Hematopoietic multipotent progenitor cell treated with erythropoietin and hydrocortisone succinate and interleukin-3 and kit ligand, for 6 days (in vitro differentiated cells): ENCODE measurements at places on chromosomes 6 and 20.

GRCh38 chr6:166618866-166619761 is 7.9 kb downstream of the RPS6KA2 start:
- no peak for DNase-seq

GRCh38 chr6:79335133-79335674 is 100.7 kb upstream of the HMGN3 start:
- DNase-seq = no peak

GRCh38 chr20:31474097-31474436 is 860 bp downstream of the DEFB124 start:
- no peak for DNase-seq

GRCh38 chr6:81455641-81456040 is 296.8 kb downstream of the TENT5A start:
- DNase-seq = no peak

- no peak for DNase-seq
These were observed 59.4 kb downstream of the INSM1 start for GRCh38 chr20:20427227-20427864.

DNA sequence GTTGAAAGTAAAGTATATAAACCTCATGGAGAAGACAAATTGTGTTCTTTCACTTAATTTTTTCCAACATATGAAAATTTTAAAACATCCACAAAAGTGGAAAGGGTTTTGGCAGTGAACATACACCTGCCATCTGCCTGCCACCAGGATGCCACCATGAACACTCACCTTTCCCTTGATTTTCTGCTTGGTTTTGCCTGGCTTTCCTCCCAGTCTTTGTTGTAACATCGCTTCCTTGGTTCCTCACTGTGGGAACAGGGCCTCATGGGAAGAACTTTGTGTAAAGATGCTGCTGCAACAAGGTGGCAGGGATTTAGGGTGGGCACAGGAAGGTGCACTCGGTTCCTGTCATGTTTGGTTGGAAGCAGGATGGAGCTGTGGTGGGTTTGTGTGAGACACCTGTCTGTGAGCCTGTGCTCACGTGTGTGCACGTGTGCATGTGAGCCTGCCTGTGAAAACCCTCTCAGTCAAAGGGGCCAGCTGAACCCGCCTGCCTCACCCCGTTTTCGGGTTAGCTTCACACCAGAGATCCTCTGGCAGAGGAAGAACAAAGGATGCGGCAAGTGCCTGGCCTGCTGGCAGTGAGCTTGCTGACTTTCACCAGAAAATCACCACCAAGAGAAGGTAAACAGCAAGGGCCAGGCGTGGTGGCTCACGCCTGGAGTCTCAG is 11.0 kb upstream of the RBM38 start:
- no peak for DNase-seq
